ENCODE measurements at places on chromosomes 3 and 15.

- DNase-seq, result no peak
These were observed 58.2 kb upstream of the FLNB start for GRCh38 chr3:57949785-57950615.

DNA sequence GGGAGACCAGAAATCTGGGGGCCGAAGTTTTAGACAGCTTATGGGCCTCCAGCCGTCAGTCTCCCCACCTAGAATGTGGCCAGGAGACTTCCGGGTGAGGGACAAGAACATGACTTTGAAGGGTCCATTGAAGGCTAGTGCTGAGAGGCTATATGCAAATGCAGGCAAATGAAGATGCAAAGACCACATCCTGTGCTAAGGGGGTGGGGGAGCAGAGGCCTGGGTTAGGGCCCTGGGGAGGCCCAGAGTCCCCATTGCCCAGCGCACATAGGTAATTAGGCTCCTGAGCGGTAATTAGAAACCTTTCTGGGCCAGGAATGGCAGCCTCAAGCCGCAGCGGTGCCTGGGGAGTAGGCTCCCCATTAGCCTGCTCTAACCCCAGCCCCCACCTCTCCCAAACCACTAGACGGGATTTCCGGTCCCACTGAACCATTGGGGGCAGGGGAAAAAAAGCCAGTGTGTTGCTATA, 6.8 kb downstream of the CSK start:
- no peak for DNase-seq

DNA sequence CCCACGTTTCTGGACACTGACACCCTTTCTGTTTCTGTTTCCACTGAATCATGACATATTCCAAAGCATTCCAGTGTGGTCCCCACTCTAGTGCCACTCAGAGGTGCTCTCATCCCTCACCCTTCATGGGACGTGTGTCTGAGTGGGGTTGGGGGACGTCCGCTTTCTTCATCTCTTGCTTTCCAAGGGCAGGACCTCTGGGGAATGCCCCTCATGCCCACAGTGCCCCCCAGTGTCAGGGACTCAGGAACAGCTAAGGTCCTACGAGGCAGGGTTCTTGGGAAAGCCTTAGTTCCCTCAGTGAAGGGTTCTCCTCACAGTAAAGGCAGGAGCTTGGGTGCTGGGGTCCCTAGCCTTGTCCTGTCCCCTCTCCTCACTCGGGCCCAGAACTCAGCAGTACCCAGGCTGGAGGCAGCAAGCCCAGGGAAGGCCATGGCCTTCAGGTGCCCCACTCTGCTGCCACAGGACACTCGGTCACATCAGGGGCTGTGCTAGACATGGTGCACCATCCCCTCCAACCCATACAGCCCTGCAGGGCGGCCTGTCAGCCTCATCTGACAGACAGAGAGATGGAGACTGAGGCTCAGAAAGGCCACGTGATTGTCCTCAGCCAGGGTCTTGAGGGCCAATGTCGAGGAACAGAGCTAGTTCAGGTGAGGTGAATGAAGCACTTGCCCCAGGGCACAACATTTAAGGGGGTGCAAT, 261.0 kb downstream of the TLE3 start:
- DNase-seq, result no peak

DNA sequence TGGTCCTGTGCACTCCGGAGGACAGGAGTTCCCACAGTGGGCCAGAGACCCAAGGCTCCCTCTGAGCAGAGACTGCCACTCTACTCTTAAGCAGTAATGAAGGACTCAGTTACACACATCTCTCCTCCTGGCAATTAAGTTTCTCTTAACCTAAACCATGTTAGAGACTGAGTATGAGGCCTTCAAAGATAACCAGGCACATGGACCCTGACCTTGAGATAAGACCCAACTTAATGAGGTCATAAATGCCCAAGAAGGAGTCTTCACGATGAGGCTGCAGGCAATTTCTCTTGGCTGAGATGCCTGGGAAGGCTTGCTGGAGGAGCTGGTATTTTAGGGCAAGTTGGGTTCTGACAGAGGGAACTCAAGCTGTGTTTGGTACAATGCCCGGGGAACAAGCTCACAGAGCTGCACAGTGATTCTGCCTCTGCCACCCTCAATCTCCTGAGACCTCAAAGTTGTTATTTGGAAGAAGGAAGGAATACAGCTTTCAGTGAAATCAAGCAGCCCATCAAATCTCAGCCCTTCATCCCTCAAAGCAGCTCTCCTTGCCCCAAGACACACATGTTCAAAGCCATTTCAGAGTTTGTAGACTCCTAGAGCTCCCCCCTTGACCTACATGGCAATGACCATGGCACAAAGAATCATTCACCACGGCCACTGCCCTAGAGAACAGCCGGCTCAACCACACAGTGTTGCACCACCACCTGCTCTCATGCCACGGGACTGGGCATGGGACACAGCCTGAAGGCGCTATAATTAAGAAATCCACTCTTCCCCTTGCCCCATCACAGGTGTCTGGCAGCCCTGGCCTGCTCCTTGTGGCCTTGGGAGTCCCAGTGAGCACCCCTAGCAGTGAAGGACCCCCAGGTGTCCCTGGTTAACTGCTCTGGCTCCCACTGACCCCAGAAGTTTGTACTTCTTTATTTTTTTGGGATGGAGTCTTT, 7.1 kb downstream of the RMDN3 start:
- DNase-seq, result no peak

- DNase-seq, result no peak
These were observed 207.9 kb upstream of the TBL1XR1 start for GRCh38 chr3:177405191-177405672.
